ENCODE measurements at places on chromosomes 16 and 17.

- no peak for DNase-seq
Observed at GRCh38 chr17:41653892-41654677, 29.7 kb upstream of the KRT17 start.

- DNase-seq = no peak
Observed at GRCh38 chr16:58411736-58412614, 19.7 kb downstream of the GINS3 start.

DNA sequence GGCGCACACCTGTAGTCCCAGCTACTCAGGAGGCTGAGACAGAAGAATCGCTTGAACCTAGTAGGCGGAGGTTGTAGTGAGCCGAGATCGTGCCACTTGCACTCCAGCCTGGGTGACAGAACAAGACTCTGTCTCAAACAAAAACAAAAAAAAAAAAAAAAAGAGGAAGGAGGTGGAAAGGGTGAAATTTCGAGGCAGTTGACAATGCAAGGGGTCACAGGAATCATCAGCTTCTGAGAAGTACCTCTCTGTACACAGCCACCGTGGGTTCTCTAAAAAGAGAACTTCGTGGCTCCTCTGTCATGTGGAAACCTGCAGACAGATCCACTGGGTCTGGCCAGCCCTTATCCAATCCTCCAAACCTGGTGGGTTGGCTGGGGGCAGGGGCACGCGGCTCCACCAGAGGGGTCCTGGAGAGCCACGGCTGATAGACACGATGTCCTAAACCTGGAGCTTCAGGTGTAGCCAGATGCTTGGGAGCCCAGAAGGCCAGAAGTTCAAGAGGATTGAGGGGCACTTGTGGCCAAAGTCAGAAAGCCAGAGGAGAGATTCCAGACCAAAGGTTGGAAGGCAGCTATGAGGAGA is 540 bp upstream of the CD300LF start:
- DNase-seq = no peak

GRCh38 chr17:44959821-44960531 is 8.1 kb downstream of the C1QL1 start:
- no peak for DNase-seq

DNA sequence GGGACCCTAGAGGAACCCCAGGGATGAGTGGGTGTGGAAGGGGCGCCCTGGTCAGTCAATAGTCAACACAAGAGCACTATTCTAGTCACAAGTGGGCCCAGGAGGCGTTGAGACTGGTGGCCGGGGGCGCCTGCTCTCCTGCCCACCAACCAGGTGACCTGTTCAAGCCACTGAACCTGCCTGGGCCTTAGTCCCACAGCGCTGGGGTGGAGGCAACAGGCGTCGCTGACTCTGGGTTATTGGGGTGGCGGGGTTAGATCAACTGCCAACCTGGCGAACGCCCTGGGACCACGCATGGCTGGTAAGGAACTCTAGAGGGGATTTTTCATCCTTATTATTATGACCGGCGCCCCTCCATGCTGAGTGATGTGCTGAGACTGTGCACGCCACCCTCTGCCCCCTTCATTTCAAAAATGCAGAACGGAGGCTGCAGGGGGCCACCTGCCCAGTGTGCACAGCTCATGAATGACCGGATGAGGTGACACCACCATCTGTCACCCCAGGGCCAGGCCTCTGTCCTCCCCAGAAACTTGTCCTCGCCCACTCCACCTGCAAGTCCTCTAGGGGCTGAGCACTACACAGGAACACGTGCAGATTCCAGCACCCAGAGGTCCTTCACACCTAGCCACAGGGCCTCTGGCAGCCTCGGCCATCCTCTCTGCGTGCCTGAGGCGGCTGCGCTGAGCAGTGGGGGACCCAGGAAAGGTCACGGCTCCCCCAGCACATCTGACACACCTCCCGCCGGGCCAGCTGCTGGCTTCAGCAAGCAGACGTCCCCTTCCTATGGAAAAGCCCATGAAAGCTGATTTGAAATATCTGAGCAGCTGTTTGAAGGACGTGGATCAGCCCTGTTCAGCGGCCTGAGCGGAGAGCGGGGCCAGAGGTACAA is 51.6 kb upstream of the DNAH17 start:
- no peak for DNase-seq

DNA sequence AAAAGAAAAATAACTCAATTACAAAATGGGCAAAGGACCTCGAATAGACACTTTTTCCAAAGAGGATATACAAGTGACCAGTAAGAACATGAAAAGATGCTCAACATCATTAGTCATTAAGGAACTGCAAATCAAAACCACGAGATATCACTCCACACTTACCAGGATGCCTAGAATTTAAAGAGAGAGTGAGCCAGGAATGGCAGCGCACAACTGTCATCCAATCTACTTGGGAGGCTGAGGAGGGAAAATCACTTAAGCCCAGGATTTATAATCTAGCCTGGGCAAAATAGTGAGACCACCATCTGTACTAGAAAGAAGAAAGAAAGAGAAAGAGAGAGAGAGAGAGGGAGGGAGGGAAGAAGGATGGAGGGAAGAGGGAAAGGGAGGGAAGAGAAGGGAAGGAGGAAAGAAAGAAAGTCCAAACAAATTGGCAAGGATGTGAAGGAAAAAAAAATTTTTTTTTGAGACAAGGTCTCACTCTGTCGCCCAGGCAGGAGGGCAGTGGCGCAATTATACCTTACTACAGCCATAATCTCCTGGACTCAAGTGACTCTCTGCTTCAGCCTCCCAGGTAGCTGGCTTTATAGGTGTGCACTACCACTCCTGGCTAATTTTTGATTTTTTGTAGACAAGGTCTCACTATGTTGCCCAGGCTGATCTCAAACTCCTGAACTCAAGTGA is 22.6 kb downstream of the TBX2 start:
- DNase-seq = no peak

DNA sequence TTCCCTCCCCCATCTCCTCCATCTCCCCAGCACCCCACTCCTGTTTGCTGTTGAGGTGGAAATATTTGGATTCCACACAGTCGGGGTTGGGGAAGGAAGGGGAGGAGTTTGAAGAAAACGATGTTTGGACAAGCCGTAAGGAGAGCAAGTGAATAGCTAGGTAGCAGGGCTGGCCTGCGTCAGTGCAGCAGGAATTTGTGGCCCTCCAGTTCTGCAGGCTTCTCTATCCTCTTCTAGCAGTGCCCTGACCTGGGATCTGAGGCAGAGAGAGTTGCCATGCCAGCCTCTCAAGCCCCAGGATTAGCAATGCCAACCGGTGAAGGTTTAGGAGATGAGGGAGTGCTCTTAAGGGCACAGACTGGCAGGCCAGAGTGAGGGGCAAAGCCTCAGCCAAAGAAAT is 12.5 kb downstream of the TLCD2 start:
- DNase-seq = no peak

- DNase-seq = no peak
Observed at GRCh38 chr17:49637050-49637449, 40.8 kb downstream of the SPOP start.

- DNase-seq = no peak
Observed at GRCh38 chr16:80519189-80519588, 21.6 kb upstream of the DYNLRB2 start.

GRCh38 chr17:79132271-79133064 is 57.8 kb downstream of the ENGASE start:
- DNase-seq = no peak

DNA sequence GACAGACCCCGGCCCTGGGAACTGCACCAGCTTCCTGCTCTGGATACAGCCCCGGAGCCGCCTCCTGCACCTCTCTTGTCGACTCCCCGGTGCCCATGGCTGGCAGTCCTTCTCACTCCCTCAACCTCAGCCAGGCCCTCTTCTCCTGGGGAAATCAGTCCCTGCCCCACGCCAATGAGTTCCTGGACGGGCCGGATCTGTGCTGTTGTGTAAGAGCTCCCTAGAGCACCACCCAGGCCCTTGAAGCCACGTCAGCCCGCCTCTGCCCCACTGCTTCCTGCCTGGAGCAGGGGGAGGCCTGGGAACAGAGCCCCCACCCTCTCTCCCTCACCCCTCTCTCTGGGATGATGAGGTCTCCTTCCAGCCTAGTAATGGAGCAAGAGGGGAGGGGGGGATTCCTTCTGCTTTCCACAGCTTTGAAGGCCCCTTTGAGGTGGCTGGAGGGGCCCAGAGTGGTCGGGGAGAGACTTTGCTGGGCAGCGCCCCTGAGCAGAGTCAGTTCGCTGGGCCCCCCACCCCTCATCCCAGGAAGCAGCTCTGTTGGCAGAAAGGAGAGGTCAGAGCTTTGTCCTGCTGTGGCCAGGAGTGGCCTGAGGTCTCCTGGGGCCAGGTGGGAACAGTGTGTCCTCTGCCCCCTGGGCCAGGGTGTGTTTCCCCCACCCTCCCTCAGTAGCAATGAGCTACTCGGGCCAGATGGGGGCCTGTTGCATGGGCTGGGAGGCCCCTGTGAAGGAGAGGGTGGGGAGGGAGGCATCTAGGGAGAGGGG is 3.8 kb downstream of the PRR29 start:
- no peak for DNase-seq

- DNase-seq = no peak
Observed at GRCh38 chr16:72474501-72475123, 302.7 kb upstream of the PMFBP1 start.

DNA sequence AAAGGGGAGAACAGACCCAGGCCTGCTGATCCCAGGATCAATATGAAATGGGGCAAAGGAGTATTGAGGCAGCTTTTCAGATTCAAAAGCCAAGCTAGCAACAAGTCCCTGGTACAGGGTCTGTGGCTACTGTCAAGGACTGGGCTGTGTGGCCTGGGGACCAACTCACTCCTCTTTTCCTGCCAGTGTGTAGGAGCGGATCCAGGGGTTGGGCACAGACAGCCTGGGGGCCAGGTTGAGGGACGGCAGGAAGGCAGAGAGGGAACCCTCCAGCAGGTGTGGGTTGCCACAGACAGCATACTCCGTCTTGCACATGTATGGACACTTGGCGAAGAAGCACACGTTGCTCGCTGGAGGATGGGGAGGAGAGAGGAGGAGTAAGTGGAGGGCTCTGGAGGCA is 29.6 kb downstream of the PRKAR1A start:
- DNase-seq = no peak

DNA sequence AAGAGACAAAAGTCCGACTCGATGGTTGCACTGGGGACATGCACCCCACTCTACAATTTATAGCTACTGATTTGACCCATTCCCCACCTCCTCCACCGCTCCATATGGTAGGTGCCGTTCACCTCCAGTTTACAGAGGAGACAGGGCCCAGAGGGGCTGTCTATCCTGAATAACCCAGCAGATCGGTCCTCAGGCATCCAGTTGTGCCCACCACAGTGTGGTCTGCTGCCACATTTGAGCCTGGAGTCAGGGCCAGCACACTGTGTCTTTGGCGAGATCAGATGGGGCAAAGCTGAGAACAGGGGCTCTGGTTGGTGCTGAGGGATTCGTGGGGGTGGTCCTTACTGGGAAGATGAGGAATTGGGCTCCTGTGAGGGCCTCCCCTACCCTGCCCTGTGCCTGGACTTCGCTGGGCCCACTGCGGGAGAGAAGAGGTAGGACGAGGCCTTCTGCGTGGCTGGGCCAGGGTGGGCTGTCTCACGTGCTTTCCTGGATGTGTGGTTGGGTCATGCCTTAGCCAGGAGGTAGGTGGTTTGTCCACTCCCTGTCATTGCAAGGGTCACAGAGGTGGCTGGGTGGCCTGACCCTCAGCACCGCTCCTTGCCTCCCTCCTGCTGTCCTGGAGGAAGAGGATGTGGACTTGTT is 2.8 kb downstream of the ADCY7 start:
- no peak for DNase-seq

- no peak for DNase-seq
Observed at GRCh38 chr16:28824717-28824973, 1.8 kb downstream of the ATXN2L start.

- DNase-seq = no peak
Observed at GRCh38 chr16:6032438-6032837, 934.8 kb upstream of the EEF2KMT start.
